ENCODE measurements at places on chromosomes 2 and 18.

DNA sequence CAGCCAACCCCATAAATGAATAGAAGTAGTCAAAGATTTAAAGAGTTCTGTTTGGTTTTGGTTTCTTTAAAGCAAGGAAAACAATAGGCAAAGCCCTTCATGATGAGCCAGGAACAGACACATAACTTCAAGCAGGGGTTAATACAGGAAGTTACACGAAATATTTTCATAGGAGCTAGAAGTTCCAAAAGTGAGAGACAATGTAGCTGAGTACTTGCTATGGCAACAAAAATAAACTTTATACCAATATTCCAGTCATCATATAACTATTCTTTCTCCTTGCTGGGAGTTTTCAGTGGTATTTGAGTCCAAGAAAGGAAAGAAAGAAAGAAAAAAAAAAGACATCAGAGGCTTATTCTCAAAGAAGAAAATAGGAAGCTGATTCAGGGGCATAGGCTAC is 56.2 kb downstream of the COBLL1 start:
- DNase-seq = no peak

DNA sequence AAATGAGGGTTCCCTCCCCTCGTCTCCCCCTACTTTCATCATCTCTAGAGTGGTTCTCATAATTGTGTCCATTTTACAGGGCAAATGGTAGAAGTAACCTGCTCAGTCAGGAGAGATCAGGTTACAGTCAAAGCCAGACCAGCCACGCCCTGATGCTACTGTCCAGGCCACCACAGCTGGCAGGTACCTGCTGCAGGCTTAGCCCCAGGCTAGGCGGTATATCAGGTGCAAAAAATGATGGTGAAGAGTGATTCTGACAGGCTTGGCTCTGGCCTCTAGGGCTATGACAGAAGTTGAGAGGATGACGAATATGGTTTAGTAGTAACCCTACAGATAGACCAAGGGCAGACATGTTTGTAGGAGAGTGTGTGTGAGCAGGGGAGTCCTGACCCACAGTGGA is 67.1 kb downstream of the HAUS1 start:
- no peak for DNase-seq

DNA sequence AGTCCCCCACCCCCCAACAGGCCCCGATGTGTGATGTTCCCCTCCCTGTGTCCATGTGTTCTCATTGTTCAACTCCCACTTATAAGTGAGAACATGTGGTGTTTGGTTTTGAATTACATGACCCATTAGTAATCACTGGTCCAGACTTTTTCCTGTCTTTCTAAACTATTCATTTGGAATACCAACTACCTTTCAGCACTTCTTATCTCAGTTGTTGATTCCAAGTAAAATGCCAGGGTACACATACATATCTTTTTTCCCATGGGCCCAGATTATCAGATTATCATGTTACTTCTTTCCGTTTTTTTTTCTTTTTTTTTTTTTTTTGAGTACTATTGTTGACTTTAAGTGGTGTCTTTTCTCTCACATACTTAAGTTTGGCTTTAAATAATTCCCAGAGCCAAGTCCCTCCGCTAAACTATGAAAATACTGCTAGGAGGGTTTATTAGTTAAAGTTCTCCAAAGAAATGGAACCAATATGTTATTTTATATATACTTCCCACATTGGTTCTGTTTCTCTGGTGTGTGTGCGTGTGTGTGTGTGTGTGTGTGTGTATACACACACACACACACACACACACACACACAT is 389.3 kb downstream of the IRS1 start:
- no peak for DNase-seq

GRCh38 chr2:44562737-44563136 is 201.0 kb downstream of the CAMKMT start:
- DNase-seq = no peak

- no peak for DNase-seq
These were observed 5.1 kb downstream of the FER1L5 start for GRCh38 chr2:96647681-96648080.

- no peak for DNase-seq
These were observed 156.1 kb upstream of the MGAT5 start for GRCh38 chr2:134097740-134098139.

- no peak for DNase-seq
These were observed 390.3 kb downstream of the NRXN1 start for GRCh38 chr2:50641633-50642032.

DNA sequence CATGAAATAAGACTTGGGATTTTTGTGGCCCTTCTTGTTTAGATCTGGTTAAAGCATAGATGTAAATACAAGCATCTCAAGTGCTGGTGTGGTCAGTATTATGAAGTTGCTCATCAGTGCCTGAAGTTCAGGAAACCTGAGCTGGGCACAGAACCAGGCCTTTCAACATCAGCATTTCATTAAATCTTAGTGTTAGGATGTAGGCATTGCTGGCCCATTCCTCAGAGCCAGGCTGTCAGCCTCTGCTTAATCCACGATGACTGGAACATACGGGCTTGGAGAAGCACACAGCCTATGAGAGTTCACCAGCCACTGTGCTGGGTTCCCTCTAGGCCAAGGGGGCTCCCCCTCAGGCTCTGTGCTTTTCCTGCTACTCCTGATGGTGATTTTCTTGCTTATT is 270.2 kb downstream of the EN1 start:
- DNase-seq = no peak

DNA sequence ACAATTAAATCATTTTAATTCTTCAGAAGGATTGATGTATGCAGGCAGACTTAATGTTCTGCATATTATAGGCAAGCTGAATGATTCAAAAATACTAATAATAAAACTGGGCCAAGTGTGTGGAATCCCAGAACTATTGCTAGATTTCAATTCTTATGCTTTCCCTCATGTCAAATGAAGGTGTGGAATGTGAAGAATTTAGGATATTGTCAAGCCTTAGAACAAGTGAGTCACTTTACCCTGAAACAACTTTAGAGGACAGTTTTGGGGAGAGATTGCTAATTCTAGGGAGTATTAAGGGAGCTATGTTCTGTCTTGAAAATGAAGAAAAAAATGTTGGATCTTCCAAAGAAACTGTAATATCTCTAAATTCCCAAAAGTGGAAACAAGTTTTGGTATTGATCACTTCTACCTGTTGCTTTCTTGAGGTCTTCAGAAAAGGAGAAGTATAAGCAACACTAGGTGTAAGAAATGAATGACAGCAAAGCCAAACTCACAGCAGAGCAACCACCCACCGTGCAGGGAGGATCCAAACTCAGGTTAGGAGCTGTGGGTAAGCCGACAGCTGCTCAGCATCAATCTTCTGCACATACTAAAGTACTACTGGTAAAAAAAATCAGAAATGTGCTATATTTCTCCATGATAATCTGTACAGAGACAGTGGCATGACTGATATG is 818.1 kb downstream of the SLC4A3 start:
- DNase-seq = no peak

- no peak for DNase-seq
These were observed 3.1 kb downstream of the EVA1A start for GRCh38 chr2:75557474-75558133.
